ENCODE measurements at places on chromosomes 3 and 15.

DNA sequence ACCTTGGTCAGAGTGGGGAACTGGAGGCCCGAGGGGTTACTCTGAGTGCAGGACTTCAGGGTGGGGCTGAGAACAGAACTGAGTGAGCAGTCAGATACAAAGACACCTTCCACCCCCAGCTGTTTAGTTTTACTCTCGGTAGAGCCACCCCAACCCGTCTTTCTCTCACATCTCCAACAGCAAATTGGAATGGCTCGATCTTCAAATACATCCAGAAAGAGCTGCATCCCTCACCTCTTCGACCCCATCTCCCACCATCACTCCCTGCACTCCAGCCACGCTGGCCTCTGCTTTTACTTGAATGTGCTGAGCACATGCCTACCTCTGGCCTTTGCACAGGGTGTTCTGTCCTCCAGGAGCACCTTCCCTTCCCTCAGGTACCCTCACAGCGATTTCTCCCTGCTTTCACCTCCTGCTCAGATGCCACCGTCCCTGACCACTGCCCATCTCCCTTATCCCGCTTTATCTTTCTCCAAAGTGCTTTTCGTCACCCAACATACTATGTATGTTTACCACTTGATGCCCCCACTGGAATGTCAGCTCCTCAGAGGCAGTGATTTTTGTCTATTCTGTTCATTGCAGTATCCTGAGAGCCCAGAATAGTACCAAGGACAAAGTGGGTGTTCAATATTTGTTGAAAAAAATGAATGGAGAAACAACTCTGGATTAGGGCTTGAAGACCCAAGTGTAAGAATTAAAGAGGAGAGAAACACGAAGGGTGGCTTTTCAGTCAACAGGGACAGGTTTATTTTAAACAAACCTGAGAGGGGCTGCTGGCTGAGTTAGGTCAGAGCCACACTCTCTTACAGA lies 4.4 kb downstream of the CHCHD4 start:
- no peak for DNase-seq

DNA sequence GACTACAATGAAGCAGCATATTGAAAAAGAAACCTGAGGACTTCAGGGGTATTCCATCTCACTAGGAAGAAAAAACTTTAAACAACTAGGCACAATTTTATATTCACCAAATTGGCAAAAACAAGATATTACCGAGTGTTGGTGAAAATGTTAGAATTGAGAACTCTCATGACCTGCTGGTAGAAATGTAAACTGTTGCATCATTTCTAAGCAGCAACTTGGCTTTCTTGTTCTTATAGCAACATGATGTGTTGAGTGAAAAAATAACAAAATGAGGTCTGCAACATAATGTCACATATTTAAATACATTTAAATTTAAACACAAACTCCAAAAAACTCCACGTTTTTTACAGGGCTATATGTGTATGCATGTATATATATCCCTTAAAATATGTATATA lies 59.0 kb upstream of the SPPL2A start:
- DNase-seq = no peak

DNA sequence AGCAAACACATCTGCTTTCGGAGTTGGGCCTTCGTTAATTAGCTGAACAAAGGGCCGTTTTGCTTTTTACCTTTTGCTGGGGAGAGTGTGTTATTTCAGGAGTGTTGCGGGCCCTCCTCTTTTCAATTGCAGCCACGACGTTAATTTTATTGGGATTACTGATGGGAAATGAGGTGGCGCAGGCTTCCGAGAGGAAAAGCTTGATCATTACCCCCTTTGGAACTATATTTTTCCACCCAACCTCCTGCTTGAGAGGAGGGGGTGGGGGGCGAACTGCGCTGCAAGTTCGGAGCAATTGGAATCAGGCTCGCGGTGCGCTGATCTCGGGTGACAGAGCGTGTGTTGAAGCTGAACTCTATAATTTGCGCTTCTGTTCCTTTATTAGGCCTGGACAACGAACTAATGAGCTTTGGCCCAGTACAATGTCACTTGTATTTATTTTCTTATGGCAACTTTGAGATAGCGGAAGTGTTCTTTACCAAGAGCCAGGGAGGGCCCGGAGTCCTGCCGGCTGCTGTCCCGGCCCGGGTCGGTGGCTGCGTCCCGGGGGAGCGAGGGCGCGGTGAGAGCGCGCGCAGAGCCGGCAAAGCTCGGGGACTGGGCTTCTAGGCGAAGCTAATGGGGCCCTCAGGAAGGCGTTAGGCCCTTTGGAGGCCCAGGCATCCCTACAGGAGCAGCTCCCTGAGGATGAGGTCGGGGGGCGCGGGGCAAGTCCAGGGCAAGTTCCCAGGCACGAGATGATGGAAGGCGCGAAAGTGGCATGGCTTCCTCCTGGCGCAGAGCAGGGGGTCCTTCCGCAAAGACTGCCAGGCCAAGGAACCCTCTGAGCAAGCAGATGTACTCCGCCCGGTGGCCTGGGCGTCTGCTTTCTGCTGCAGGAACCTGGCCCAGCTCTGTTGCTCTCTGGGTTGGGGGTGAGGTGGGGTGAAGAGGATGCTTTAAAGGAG lies 12.9 kb downstream of the NR2F2 start:
- DNase-seq = no peak

DNA sequence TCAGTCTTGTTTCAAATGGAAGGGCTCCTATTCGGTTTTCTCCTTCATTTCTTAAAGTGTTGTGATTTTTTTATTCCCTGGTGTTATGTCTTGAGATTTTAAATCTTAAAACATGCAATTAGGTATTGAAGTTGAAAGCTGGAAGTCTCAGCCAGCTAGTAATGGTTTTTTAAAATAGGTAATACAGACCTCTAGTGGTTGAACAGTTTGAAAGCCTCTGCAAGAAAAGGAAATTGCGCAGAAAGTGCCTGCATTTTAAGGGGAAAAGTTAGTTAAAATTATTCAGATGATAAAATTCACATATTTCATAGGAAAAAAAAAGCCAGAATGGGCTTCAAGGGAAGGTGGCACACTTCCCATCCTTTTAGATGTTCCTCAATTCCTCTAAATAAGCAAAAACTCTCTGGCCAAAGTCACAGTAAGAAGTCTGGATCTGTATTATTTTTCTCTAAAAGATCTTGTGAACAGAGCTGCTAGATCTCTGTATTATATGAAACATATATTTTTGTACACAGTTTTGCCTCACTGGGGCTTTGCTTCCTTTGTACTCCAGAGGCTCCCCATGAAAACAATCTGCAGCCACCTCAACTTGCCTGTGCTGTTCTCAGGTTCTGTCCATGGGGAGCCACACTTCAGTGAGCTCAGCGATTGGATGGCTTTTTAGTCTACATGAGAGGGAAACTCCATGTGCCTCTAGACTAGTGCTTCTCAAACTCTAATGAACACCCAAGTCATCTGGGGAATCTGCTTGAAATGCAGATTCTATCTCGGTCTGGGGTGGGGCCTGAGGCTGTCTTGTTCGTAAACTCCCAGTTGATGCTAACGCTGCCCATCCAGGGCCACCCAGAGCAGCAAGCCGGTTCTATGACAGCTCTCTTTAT lies 21.5 kb downstream of the AGTR1 start:
- DNase-seq = no peak

GRCh38 chr3:39378088-39378487 lies 5.1 kb upstream of the SLC25A38 start:
- DNase-seq = peak; percentile 39

GRCh38 chr15:44099671-44100070 lies 95.4 kb downstream of the FRMD5 start:
- DNase-seq = no peak

GRCh38 chr15:66704803-66705153 lies 2.7 kb downstream of the SMAD6 start:
- no peak for DNase-seq

DNA sequence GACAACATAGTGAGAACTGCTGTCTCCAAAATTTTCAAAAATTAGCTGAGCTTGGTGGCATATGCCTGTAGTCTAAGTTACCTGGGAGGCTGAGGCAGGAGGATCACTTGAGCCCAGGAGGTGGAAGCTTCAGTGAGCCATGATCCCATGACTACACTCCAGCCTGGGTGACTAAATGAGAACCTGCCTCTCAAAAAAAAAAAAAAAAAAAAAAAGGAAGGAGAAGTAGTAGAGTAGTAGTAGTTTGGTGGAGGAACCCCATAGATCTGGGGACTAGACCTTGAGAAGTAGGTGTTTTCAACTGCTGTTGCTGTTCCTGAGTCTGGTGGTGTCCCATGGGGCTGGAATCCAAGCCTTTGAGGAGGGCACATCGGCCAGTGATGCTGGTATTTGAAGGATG lies 38.4 kb upstream of the UBE2E2 start:
- no peak for DNase-seq

DNA sequence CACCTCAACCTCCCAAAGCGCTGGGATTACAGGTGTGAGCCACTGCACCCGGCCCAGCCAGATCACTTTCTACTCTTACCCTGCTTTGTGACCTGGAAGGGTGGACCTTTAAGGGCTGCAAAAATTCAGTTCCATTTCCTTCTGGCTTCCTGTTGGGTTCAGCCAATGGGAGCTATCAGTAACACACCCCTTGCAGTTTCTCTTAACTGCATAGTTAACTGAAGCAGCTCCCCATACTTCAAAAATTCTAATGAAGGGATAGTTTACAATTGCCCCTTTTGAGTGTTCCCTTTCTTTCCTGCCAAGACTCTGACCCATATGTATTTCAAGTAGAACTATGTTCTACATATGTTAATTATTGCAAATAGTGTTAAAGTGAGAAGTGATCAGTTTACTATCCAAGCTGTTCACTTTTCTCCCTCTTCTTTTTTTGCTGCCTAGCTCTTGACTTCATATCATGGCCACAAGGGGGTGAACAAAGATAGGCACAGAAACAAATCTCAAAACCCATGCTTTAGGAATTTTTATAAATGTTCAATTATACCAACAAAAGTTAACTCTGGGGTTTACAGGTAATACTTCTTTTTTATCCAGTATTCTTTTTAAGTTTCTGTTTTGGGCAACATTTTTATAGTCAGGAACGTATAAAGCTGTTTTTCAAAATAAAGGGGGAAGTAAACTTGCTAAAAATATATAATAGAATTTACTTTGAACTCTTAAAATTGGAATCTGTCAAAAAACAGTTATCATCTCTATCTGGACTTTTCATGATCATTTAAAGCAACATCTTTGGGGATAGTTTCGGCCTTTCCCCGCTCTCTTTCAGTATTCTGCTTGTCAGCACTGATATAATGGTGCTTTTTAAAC lies 8.1 kb downstream of the PGBD4 start:
- no peak for DNase-seq

GRCh38 chr3:20488151-20488550 lies 302.1 kb upstream of the SGO1 start:
- DNase-seq = no peak

Measured in stimulated activated CD4-positive, alpha-beta T cell treated with anti-CD3 and anti-CD28 coated beads, Interleukin-15, amount 100 ng/mL, for 48 hours (primary cell).